ENCODE measurements at places on chromosomes 1 and 21.

GRCh38 chr1:180609643-180610555 is 21.9 kb upstream of the XPR1 start:
- no peak for DNase-seq

- no peak for DNase-seq
Measured at GRCh38 chr1:222335586-222335985, 212.3 kb downstream of the HHIPL2 start.

DNA sequence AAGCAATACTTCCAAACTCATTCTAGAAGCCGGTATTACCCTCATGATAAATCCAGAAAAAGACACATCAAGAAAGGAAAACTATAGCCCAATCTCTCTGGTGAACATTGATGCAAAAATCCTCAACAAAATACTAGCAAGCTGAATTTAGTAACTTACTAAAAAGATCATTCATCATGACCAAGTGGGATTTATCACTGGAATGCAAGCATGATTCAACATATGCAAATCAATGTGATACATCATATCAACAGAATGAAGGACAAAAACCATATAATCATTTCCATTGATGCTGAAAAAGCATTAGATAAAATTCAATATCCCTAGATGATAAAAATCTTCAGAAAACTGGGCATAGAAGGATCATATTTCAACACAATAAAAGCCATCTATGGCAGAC is 402.9 kb downstream of the TGFB2 start:
- no peak for DNase-seq

DNA sequence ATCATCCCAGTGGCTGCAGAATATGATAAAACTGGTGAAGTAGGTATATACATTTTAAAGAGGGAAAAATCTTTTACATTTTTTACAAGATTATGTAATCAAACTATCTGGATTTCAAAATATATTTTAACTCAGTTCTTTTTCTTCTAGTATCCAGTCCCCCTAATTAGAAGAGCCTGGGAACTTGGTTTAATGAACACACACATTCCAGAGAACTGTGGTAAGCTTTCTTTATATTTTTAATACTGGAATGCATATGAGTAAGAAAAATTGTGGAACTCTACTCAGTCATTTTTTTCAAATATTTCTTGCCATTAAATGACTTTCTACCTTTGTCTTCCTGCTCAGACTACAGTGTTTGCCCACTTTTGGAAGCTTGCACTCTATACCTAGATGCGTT is 8.2 kb downstream of the ACADM start:
- DNase-seq, result no peak

DNA sequence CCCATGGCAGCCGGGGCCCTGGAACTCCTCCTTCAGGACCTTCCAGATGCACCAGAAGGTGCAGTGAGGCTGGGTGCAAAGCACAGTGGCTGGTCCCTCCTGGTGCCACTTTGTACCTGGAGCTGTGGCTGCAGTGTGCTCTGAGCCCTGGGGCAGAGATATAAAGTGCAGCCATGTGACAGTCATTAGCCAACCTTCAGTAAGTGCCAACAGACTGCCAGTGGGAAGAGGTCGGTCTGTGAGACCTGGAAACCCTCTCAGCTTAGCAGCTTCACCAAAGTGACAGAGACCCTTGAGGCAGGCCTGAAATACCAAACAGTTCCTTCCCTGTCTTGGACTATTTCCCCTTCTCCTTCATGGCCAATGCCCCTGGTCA is 26.7 kb upstream of the NGF start:
- no peak for DNase-seq

GRCh38 chr1:74470936-74471335 is 41.5 kb downstream of the LRRC53 start:
- DNase-seq, result no peak

DNA sequence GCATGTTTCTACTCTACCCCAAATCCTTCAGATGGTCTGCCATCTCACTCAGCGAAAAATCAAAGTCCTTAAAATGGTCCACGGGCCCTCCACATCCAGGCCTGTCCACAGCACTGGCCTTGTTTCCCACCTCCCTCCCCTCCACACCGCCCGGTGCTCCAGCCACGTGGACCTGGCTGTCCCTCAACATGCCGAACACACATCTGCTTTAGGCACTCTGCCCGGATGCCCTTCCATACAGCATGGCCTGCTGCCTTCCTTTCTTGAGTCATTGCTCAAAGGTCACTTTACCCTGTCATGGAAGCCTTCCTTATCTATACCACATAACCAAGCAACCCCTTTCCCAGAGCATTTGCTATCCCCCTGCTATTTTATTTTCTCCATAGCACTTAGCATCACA is 143.0 kb downstream of the DNM3 start:
- no peak for DNase-seq

DNA sequence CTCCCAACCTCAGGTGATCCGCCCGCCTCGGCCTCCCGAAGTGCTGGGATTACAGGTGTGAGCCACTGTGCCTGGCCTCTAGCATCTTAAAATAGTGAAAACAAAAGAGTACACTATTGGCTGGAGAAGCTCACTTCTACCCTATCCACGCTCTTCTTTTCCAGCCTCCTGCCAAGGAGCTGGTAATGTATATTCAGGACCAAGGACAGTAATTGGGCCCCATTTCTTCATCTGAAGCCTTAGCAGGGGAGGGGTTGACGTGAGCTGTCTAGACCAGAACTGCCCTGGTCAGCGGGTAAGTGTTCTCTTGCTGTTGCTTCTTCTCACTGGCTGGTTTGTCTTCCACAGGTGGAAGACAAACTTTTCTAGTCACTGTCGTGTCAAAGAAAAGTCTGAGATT is 70.2 kb downstream of the DNM3 start:
- peak; percentile 6 for DNase-seq

- DNase-seq, result no peak
Measured at GRCh38 chr1:224733027-224733911, 117.2 kb downstream of the CNIH3 start.

DNA sequence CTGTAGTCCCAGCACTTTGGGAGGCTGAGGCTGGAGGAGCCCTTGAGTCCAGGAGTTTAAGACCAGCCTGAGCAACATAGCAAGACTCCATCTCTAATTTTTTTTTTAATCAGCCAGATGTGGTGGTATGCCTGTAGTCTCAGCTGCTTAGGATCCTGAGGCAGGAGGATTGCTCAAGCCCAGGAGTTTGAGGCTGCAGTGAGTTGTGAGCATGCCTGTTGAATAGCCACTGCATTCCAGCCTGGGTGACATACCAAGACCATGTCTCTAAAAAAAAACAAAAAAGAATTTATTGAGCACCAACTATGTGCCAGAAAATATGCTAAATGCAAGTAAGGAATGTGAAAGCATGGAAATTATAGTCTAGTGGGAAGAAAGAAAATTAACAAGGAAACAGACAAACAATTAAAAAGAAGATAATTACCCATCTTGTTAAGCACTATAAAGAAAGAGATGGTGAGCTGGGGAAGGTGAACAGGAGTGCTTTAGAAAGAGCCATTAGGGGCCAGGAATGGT is 104.0 kb upstream of the ZNF678 start:
- no peak for DNase-seq

GRCh38 chr1:2587860-2588571 is 1.4 kb downstream of the PRXL2B start:
- no peak for DNase-seq

- DNase-seq, result no peak
Measured at GRCh38 chr1:58839846-58840835, 56.3 kb upstream of the JUN start.

DNA sequence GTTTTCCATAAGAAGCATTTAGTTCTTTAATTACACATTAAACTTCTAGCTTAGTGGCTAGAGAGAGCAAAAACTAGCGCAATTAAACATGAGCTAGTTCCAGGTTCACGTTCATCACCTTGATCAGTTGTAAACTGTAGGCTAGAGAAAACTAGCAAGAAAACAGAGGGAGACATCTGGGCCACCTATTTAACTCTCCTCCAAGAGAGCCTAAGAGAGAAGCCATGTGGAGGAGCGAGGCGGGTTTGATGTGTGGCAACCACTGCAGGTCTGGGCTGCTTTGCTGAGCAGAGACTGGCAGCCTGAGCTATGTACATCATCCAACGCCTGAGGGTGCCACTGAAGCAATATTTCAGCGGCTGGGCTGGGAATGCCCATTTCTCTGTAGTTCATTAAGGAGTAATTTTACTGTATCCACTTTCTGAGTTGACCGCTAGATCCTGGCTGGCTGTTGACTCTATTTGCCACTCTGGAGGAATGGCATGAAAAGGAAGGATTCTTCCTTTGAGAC is 252.9 kb downstream of the DYRK1A start:
- DNase-seq, result no peak

Measured in NB4 (cell line).